ENCODE measurements at places on chromosomes 12 and 14.
A peak's percentile ranks its signal among the peaks of the same experiment; 100 is the strongest.

DNA sequence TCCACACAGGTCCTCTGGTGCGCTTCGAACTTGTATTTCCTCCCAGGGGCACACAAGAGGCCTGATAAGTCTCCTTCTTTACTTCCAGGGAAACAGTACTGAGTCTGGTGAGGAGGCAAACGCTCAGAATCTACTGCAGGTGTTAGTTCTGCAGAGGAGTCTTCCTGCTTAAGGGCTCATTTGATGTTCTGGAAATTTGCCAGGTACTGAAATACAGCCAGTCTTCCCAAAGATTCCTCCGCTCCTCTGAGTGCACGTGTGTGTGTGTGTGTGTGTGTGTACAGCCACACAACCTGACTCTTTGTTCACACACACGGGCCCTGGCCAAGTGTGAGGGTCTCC lies 92.0 kb downstream of the FBXL14 start:
- no peak for DNase-seq

GRCh38 chr12:80776706-80777105 lies 60.0 kb downstream of the MYF5 start:
- no peak for DNase-seq

DNA sequence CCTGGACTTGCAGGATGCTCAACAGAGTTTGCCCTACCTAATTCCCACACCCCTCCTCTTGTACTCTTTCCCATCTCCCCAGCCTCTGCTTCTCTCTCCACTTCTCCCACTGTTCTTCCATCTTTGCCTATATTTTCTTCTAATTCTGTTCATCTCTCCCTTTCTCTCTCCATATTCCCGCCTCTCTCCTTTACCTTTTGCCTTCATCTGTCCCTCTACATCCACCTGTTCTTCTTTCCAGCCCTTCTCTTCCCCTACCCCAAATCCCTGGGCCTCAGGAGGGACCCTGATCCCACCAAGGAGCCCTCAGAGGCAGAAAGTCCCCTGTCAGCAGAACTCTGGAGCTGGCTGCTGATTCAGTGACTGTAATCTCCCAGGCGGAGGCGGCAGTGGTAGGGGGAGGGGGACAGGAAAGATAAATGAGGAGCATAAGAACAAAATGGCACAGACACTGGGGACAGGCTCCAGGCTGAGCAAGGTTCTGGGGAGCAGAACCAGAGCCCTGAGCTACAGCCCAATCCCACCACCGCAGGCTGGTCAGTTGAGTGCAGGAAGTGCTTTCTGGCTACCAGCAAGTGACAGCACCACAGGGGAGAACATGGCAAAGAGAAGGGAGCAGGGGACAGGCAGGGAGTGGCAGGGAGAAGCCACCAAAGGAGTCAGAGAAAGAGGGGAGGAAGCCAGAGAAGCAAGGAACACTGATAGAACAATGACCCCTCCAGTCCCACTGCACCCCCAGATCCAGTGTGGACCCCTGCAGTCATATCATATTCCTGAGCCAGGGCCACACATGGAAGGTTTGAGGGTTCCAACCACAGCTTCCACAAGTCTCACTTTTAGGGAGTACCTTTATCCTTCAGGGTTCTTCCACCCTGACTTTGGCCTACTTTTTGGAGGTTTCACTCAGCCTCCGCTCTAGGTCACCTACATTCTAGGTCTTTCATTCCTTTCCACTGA lies 27.0 kb downstream of the SMUG1 start:
- DNase-seq: no peak

- DNase-seq: no peak
These were observed 93.0 kb downstream of the PPP1R12A start for GRCh38 chr12:79841878-79842265.

DNA sequence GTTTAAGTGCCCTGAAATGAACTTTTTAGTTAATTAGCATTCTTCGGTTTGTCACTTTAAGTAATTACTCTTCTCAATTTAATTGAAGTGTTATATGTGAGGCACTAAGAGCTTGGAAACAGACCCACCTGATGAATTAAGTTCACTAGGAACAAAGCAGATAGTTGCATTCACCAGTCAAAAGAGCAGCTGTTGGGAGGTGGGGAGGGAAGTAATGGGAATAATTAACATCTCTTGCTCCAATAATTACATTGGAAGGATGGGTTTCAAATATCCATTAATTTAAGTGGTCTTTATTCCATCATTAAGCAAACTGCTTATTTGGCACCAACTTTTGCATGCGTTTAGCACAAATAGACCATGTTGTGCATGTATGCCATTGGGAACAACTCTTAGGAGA lies 667.2 kb downstream of the GALC start:
- DNase-seq: no peak

DNA sequence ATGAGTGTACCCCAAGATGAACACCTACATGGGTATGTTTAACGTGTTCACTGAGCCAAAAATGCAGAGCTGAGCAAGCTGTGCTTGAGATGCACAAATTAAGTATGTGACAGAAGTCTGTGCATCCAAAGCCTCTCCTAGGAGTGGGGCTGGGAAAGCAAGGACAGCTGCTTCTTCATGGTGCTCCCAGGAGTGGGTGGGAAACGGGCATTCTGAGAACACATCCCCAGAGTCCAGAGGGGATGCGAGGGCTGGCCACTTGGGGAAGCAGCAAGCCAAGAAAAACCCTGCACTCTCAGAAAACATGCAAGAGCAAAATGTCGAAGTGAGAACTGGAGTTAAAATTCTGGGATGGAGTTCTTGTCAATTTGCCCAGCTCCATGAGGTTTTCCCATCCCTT lies 414.3 kb downstream of the BCAT1 start:
- no peak for DNase-seq

DNA sequence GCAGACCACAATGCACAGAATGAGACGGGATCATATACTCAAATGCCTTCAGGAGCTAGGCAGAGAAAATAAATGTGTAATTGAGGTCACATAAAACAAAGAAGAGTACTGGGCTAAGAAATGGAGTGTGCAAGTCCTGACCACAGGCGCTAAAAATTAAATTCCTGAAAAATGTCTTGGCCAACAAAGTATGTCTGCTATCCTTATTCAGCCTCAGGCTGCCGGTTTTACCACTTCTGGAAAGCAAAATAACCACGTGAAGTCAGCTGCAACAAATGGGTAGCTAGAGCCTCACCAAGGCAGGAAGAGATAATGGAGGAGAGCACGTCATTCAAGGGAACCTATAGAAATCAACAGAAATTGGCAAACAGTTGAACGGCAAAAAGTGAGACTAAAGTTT lies 3.1 kb downstream of the PYGL start:
- no peak for DNase-seq

DNA sequence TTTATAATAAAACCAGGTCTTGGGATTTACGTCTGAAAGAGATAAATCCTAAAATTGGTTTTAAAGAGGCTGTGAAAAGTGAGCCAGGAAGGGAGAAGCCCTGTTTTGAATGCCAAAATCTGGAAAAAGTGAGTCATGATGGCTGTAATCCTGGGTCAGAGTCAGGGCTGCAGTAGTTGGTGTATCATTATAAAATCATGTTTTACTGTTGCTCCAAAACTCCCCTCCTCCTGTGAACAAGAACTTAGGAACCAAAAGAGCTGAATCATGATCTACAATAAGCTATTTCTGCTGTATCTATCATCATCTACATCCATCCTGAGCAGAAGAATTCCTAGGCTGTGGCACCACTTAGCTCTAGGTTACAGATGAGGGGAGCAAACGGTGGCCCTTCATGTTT lies 79.3 kb downstream of the LMO3 start:
- no peak for DNase-seq

DNA sequence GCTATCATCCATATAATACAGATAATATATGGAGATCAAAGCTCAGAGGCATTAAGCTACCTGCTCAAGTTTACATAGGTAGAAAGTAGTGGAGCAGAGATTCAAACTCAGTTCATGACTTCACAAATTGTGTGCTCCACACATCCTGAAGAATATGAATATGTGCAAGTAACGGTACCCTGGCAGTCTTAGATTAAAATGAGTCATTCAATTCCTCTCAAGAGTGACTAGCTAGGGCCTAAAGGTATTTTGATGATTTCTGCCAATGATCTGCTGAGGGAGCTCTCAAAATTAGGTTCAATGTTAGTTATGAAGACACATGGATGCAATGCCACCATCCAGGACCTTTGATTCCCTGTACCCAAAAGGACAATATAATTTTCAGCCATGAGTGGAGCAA lies 58.9 kb downstream of the GRIP1 start:
- no peak for DNase-seq

- no peak for DNase-seq
These were observed 71.5 kb upstream of the MDM1 start for GRCh38 chr12:68403711-68404110.

GRCh38 chr12:116924558-116925453 lies 14.1 kb downstream of the FBXW8 start:
- DNase-seq: no peak

- DNase-seq: no peak
These were observed 85.0 kb upstream of the ARID2 start for GRCh38 chr12:45644541-45644940.

- DNase-seq: no peak
These were observed 20.3 kb downstream of the PLEKHG3 start for GRCh38 chr14:64724578-64724930.

DNA sequence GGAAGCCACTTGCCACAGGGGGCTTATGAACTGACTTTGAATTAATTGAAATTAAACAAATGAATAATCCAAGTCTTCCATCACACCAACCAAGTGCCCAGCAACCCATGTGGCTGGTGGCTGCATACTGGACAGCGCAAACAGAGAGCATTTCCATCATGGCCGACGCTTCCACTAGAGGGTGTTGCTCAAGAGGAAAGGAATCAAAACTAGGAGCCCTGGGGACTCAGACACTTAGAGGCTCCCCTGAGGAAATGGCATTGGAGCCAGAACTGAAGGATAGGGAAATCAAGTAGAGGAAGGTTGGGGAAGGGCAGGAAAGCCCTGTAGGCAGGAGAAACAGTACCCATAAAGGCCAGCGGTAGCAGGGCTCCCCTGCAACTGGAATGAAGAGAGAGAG lies 50.6 kb upstream of the NUAK1 start:
- no peak for DNase-seq

- DNase-seq: no peak
These were observed 2.9 kb upstream of the BDKRB1 start for GRCh38 chr14:96252999-96253539.

GRCh38 chr12:91617818-91618217 lies 435.2 kb upstream of the DCN start:
- no peak for DNase-seq

DNA sequence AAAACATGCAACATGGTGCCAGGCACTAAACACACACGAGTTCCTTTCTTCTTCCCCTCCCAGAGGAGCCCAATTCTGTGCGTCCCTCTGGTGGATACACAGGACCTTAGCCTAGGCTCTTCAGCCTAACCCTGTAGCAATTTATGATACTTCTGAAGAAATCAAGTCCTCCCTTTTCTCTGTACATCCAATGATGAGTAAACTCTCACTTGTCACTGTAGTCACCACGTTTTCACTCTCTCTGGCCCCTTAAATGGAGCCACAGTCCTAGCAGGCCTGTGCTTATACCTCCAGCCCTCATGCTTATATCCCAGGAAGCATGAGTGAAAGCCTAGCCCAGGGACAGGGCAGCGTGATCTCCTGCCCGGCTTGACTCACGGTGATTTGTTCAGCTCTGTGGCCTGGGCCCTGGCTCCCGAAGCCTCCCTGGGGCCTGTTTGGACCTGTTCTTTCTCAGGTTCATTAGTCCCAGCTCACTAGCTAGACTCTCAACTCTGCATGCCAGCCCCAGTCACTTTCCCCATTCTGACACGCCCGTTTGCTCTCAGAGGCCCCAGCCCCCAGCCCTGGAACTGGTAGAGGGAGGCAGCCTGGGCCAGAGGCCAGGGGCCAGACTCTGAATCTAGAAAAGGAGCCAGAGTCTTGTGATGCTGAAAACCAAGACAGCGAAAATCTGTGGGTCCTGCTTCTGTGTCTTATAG lies 24.1 kb upstream of the PLEKHG3 start:
- peak; percentile 29 for DNase-seq

DNA sequence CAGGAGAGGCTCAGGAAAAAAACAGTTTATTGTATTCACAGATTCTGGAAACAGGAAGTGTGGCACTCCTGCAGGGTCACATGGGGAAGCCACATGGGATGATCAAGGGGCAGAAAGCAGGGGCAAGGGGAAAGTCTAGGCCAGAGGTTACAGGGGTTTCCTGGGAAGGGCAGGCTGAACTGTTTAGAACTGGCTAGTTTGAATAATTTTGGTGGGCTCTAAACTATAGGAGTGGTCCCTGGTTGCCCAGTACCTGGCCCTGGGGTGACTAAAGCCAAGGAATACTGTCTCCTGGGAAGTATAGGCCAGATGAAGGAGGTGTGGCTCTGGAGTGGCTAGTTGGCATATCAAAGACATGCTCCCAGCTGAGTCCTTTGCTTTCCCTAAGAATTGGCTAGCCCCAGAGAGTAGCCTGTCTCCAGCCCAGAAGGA lies 169.2 kb downstream of the SLC41A2 start:
- DNase-seq: no peak

DNA sequence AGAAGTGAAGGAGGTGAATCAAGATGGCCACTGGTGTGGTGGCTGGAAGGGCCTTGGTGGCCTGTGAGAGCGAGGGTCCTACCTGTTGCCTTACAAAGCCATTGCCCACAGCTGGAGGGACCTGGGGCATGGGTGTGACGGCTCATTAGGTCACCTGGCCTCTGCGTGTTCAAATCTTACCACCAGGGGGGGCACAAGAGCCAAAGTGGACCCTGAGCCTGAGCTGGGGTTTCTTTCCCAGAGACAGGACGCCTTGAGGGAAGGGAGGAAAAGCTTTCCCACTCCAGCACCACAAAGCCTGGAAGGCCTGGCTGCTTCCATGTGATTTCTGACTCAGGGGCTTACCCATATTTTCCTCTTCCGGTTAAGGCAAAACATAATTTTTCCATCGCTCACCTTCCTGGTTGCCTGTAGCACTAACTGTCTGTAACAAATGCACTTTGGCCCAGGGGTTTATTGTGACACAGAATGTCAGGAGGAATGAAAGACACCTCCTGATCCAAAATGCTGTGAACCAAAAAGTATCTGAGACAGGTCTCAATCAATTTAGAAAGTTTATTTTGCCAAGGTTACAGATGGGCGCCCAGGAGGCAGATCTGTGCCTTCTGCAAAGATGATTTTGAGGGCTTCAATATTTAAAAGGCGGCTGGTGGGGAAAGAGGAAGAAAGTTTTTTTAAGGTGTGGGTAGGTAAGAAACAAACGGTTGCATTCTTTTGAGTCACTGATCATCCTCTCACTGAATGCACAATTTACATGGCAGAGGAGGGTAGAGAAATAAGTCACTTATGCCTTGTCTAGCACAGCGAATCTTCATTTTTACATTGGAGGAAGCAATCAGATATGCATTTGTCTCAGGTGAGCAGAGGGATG lies 4.3 kb upstream of the CD9 start:
- peak; percentile 89 for DNase-seq

DNA sequence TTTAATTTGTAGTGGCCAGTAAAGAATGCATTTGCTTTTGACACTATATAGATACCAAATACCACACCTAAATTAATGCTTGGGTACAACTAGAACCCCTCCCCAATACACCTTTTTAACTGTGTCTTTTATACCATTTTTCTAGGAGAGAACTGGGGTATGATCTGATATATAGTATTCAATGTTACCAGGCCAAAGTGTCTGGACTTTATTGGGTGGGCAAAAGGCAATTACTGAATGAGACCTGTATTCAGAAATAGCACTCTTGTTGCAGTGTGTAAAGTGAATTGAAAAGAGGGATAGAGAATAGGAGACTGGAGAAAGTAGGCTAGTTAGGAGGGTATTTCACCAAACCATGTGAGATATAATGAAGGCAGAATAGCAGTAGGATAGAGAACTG lies 74.4 kb downstream of the SEC23A start:
- DNase-seq: no peak

GRCh38 chr14:104563191-104563741 lies 16.3 kb upstream of the C14orf180 start:
- DNase-seq: no peak

Measured in amygdala (tissue), 56 donors.